ENCODE measurements at places on chromosomes 6 and 20.

- no peak for DNase-seq
These were observed 104.4 kb upstream of the BTBD3 start for GRCh38 chr20:11813106-11813890.

DNA sequence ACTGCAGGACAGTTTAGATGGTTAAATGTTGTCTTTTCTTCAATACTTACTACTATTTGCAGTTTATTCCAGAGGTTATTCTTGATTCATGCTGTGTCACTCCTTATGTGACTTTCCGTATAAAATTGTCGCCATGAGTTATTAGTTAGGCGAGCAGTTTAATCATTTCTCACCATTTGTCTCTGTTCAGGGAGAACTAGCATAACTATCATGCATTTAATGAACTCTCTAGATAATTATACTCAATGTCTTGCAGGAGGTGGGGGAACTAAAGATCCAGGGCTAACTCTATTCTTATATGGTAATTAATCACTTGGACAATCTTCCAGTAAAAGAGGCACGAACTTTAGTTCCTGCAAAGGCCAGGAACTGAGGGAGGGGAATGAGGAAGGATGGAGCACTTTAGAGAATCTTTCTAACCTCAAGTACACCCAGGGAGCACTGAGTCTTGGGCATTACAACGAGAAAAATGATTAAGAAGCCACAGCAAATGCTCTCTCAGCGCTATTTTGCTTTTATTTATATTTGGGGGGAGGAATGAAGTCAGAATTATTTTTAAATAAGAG, 58.3 kb downstream of the IYD start:
- DNase-seq, result no peak

GRCh38 chr6:134317471-134318131, at the start of gene SGK1:
Gene SGK1, minus strand, starts transcription at chr6:134318112. Its CDS starts 652 bp downstream, at chr6:134317460.
- peak; percentile 17 for DNase-seq

GRCh38 chr20:57760698-57761412, 51.0 kb upstream of the PMEPA1 start:
- no peak for DNase-seq

DNA sequence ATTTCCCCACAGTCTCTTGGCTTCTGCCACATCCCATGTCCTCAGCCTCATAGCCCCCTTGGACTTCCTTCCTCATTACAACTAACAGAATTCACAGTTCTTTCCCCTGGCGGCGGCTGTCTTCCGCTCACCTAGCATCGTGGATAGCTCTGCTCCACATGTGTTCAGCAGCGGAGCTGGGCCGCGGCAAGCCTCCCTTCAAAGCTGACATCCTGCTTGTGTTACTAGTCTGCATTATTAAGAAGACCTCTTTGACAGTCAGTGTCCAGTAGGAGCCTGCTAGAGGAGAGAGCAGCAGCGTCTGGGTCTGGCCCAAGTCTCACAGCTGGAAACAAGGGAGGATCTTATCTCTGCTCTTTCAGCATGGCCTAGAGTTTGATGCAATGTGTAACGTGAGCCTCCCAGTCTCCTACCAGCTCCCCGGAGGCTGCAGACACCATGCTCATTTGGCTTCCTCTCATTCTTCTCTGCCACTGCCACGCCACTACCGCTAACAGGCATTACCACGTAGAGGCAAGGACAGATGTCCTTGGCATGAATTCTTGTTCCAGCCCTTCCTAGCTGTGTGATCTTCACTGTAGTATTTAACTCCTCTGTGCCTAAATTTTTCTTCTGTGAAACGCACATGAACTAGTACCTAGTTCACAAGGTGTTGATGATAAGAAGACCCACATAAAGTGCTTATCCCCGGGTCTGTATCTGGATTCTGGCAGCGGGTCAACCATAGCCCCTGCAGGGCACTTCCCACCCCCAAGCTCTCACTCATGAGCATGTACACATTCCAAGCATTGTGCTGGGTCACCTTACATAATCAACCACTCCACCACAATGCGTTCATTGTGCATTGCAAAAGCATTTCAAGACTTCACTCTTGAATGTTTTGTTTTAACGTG, 107.1 kb upstream of the BACH2 start:
- DNase-seq, result no peak

Data from CD4-positive, alpha-beta T cell treated with Interleukin-1 beta for 1 hour (primary cell).